H4 (cell line): ENCODE measurements at places on chromosomes 6 and 20.
A peak's percentile ranks its signal among the peaks of the same experiment; 100 is the strongest.

DNA sequence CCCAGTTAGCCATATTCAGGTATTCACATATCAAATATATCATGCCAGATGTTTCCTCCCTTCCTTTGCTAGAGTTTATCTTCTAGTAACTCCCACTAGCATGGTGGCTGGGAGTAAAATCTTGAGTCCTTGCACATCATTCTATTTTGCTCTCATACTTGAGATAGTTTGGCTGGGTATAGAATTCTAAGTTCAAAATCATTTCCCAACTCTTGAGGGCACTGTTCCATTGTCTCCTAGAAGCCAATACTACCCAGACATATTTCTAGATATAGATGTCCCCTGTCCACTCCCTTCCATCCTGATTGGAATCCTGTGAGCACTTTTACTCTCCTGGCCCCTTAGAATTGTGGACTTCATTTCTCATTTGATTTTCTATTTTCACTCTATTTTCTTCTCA is 104.7 kb downstream of the ZFP64 start:
- DNase-seq = no peak

- peak; percentile 96 for DNase-seq
Measured at GRCh38 chr6:37137201-37138090, 32.5 kb upstream of the PIM1 start.

DNA sequence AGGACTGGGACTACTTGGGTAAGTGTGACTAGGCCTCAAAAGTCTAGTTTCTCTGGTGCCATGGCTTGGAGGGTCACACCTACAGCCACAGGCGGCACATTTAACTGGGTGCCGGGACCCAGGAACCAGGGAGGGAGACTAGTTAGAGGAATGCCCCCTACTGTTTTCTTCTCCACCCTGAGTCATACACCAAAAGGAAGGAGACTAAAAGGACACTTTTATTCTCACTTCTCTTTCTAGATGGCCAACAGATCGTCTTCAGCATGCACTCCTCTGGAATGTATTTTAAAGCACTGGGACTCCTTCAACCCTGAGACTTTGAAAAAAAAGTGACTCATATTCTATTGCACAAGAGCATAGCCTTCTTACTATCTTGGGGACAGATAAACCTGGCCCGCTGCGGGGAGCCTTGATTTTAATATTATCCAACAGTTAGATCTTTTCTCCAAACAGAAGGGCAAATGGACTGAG is 33.4 kb downstream of the PLN start:
- DNase-seq = peak; percentile 8

- DNase-seq = no peak
Measured at GRCh38 chr6:41957117-41957516, 15.5 kb upstream of the CCND3 start.

DNA sequence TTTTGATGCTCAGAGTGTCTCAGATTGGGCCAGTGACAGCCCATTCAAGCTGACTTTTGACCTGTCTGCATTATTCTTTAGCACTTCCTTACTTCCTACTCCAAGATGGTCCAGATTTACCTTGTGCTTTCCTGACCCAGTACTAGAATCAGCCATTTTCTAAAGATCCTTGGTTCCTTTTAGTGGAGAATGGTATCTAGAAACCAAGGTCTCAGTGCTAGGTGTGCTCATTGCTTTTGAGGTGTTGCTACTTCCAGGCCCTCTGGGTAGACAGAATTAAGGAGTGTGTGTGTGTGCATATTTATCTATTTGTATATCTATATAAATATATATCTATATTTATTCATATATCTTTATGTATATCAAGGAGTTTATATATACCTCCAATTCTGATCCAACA is 67.3 kb upstream of the UTRN start:
- DNase-seq = no peak

- peak; percentile 5 for DNase-seq
Measured at GRCh38 chr6:142756215-142756630, 188.8 kb downstream of the HIVEP2 start.
